PC-3 (cell line): ENCODE measurements at places on chromosomes 3 and 15.

DNA sequence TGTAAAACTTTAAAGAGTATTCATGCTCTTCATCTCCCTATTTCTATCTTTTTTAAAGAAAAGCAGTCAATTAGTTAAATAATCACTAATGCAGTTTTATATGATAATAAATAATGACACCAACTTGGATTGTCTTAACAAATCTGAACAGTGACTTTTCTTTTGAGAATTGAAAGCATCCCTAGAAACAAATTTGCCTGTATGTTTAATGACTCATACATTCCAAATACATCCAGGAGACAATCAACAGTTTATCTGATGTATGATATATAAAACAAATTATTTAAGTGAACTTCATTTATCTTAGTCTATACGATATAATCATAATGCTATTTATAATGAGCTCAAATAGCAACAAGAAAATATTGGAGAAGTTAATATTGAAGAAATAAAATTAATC lies 78.0 kb downstream of the ALCAM start:
- peak; percentile 67 for DNase-seq

GRCh38 chr3:84885199-84885882 lies 73.4 kb upstream of the CADM2 start:
- no peak for DNase-seq

- DNase-seq = no peak
These were observed 55.1 kb upstream of the TGFBR2 start for GRCh38 chr3:30551266-30551665.

DNA sequence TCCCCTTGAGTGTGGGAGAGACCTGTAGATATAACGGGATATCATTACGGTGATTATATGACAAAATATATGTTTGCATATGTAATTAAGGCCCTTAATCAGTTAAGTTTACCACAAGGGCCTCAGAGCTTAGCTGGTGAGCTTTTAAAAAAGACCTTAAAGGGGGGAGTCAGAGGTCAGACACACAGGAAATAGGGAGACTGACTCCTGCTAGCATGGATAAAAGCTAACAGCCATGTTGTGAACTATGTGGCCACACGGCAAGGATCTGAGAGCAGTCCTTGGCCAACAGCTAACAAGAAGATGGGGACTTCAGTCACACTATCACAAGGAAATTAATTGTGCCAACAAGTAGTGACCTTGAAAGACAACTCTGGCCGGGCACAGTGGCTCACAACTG lies 3.1 kb downstream of the STAG1 start:
- DNase-seq = no peak

DNA sequence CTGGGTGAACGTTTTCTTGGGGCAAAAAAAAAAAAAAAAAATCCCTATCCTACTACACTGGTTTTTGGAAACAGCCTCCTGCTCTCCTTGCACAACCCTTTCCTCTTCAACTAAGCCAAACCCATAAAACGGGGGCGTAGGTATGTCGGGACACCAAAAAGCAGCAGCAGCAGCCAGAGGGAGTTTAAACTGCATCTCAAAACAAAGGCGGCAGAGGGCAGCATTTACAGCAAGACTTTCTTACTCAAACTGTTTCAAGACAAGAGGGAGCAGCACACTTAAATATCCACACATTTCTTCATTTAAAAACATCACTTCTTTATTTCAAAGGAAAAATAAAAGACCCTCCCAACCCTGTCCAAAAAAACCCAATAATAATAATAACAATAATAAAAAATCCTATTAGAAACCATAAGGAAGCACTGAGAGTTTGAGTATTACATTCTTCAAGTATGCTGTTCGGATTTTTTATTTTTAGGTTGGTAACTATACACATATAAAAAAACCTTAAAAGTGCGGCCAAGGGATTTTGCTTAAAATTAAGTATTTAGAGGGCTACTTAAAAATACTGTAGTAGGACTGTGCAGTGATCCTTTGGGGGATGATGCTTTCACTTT lies 43.9 kb upstream of the PLXND1 start:
- DNase-seq = peak; percentile 77

- no peak for DNase-seq
These were observed 29.7 kb downstream of the EFCAB12 start for GRCh38 chr3:129398803-129399144.
